ENCODE measurements at places on chromosomes 5 and 9. TPM values are rescaled to one million over a fixed set of nuclear protein-coding genes. Genes with fewer than 3 reads are reported as not detected.

DNA sequence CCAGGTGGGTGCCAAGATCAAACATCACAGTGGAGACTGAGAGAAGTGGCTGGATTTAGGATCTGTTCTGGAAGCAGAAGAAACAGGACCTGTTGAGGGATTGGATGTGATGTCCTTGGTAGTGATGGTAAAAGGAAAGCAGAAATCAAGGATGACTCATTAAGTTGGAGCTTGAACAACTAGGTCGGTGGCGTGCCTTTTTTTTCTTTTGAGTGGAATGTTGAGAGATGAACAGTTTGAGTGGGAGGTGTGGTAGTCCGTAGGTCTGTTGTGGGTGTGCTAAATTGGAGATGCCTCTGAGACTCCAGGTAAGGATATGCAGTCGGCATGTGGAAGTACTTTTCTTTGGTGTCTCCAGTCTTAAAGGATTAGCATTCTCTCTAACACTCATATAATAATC, 92.1 kb upstream of the IL12B start:
- DNase-seq = no peak

GRCh38 chr5:7978114-7978513, 109.2 kb downstream of the MTRR start:
- no peak for DNase-seq

DNA sequence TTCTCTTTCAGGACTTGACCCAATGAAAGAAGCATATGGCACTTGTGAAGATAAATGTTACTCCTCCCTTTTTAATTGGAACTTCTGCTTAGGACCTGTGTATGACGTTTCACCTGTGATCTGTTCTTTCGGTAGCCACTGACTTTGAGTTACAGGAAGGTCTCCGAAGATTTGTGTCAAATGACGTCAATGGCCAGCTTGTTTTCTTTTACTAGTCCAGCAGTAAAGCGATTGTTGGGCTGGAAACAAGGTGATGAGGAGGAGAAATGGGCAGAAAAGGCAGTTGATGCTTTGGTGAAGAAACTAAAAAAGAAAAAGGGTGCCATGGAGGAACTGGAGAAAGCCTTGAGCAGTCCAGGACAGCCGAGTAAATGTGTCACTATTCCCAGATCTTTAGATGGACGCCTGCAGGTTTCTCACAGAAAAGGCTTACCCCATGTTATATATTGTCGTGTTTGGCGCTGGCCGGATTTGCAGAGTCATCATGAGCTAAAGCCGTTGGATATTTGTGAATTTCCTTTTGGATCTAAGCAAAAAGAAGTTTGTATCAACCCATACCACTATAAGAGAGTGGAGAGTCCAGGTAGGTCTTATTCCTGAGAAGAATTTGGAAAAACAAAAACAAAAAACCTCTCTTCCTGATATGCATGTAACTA, 21.1 kb downstream of the SMAD5 start:
- no peak for DNase-seq

DNA sequence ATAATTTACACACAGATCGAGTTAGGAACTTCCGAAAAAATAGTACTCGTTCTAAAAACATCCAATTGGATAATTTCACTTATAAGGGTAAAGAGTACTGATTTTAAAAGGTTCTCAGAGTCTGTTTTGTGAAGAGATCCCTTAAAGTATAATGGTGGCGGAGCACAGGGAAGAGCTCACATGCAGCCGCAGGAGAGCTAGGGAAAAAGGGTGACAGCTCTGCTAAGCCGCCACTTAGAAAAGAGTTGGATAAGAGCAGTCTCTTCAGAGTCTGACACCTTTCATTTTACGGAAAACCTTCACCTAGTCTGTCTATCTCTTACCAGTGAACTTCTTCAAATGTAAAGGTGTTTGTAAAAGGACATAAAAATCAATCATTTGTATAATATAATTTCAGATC, 149.9 kb downstream of the COMMD10 start:
- no peak for DNase-seq

- DNase-seq = no peak
Measured at GRCh38 chr9:134643222-134643671, 1.6 kb downstream of the COL5A1 start.

ELAVL2 gene
- 0.16 TPM for total RNA-seq

NEUROG1 gene
- not detected for total RNA-seq

DNA sequence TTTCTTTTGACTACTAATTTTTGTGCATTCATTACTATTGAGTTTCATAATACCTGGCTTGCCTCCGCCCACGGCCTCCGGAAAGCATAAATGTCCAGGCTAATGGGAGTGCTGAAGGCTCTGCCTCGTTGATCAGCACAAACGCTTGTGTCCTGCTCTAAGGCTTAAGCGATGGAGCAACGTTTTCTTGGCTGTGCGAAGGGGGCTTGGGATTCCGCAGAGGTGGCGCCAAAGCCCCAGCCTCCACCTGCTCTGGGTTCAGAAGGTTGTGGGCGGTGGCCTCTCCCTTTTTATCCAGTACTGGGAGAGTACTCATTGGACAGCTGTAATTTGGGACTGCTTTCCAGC, 19.7 kb downstream of the ANXA2R start:
- DNase-seq = no peak
